IPS-NIHi11 (cell line): ENCODE measurements at places on chromosomes 5 and 9.

DNA sequence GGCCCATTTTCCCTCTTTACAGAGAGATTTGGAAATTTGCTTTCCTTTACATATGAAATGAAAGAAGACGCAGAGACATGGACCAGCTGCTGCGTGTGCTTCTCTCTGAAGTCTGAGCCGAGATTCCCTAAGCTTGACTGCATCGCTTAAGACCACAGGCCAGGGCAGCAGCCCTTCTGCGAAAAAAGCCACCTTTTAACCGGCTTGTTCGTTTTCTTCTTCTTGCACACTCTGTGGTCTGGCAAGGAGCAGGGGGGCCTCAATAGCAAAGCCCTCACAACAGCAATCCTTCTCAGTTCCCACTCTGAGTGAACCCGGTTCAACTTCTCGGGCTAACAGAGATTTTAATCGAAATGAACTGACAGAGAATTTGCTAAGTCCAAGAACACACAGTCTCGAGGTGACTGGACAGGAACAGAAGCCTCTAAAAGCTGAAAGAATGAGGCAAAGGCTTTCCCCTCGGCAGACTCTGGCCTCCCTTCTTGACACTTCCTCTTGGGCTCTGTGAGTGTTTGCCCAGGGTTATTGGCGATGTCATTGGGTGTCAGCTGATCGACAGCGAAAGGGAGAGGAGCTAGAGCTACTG, 512.9 kb upstream of the KLF4 start:
- DNase-seq = no peak

- no peak for DNase-seq
Measured at GRCh38 chr5:17127743-17128231, 89.6 kb upstream of the BASP1 start.

DNA sequence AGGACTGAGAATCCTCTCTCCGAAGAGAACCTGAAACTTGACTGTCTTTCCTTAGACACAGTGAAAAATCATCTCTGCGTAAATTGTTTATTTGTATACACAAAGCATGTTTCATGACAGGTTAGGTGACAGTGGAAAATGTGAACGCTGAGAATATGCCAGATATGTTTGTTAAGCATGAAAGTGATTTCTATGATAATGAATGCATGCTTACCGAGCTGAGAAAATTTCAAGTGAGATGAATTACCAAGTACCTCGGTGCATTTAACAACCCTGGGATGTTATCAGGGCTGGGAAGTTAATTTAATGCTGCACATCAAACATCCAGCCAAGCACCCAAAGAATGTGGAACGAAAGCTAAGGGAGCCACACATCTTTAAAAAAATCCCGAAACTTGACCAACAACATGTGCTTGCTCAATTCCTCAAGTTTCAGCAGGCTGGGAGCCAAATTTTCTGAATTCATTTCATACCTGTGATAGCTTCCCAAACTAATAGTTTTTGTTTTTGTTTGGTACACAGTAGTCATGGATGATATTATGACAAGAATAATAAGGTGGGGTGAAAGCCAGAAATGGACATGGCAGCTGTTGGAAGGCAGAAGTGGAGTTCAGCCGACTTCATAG, 336.9 kb downstream of the ARHGEF28 start:
- no peak for DNase-seq

- peak; percentile 6 for DNase-seq
Measured at GRCh38 chr5:100595152-100595811, 60.1 kb downstream of the FAM174A start.

DNA sequence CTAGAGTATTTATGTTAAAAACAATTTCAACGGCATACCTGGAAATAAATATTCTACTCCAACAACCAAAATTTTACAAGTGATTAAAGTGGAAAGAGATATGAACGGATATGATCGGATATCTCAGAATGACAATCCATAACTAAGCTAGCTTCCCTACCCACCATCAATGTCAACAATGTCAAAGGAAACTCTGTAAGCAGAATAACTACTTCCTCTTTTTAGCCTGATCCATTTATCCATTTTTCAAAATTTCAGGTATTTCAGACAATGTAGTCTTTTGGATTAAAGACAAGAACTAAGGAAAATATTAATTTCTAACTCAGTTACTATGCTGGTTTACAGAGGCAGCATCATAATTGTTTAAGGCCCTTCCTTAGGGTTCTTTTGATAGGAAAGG, 188.7 kb downstream of the DENND1A start:
- DNase-seq = no peak

- no peak for DNase-seq
Measured at GRCh38 chr5:78497573-78498533, 137.4 kb downstream of the SCAMP1 start.

DNA sequence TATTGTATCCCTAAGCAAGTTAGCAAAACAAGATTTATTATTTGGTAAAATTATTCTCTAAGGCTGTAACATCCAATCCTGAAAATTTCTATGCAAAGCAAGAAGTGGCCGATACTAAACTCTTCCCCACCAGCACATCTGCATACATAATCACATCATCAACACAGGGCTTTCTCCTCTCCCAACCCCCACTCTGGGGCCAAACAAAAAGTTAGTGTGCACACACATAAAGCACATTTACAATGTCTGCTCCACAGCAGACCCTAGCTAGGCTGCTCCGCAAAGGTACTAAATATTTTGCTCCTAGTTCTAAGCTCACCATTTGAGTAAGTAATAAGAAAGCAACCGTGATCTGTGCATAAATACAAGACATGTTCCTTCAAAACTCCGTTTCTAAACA, 3.6 kb downstream of the RNF130 start:
- DNase-seq = no peak
